NCI-H2081 treated with DMSO at 0.1 percent for 48 hours (cell line): ENCODE measurements at places on chromosomes 1 and 21.
A peak's percentile ranks its signal among the peaks of the same experiment; 100 is the strongest.

- no peak for DNase-seq
Observed at GRCh38 chr1:183912265-183912886, 107.5 kb downstream of the RGL1 start.

- DNase-seq, result no peak
Observed at GRCh38 chr1:35660581-35661473, 19.5 kb upstream of the PSMB2 start.

DNA sequence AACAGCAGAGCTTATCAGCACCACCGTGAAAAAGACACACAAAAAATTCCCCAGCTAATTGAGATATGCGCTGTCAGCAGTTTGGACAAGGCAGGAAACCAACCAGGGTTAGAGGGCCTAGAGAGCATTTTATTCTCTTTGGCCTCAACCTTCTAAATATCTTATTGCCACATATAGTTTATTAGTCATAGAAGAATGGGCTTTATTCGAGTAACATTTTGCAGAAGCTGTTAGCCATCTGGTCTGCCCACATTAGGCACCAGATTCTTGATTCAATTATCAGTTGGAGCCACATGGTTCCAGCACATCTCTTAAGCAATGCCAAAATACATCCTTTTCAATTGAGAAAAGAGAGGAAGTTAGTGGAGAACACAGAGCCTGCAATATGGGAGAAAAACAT lies 109.9 kb upstream of the CXADR start:
- DNase-seq, result no peak

DNA sequence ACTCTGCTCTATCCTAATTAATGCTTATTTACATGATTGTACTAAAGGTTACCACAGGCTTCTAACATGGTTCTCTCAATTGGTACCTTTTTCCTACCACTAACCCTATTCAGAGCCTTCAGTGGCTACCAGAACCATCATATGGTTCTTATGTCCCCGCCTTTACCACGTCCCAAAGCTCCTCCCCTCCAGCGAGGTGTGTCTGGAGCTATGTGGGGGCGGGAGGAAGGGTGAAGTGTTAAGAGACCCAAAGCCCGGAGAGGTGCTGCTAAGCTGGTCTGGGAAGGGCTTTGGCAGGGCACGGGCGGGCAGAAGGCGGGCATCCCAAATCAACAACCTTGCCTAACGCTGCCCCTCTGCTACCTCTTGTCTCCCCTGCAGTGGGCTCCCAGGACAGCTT lies 10.0 kb downstream of the SPATA46 start:
- no peak for DNase-seq

- DNase-seq, result no peak
Observed at GRCh38 chr1:15157524-15158399, 4.2 kb downstream of the TMEM51 start.

GRCh38 chr21:26409735-26410134 lies 163.4 kb downstream of the CYYR1 start:
- no peak for DNase-seq

DNA sequence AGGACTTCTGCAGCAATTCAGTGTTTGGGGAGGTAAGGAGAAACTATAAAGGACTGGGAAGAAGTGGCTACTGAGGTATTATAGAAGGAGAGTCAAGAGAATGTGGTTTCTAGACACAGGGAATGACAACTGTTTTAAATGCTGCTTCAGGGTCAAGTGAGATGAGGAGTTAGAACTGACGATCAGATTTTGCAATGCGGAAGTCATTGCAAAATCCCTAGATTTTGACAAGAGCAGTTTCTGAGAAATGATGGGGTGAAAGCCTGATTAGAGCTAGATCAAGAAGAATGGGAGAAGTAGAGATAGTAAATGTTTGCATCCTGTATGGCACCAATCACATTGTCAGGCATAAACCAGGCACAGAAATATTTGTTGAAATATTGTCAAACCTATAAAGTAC lies 4.7 kb upstream of the TSNAX start:
- DNase-seq, result no peak

GRCh38 chr1:42005530-42005929 lies 86.8 kb upstream of the HIVEP3 start:
- DNase-seq, result no peak

GRCh38 chr1:57281324-57281723 lies 142.5 kb downstream of the DAB1 start:
- no peak for DNase-seq

DNA sequence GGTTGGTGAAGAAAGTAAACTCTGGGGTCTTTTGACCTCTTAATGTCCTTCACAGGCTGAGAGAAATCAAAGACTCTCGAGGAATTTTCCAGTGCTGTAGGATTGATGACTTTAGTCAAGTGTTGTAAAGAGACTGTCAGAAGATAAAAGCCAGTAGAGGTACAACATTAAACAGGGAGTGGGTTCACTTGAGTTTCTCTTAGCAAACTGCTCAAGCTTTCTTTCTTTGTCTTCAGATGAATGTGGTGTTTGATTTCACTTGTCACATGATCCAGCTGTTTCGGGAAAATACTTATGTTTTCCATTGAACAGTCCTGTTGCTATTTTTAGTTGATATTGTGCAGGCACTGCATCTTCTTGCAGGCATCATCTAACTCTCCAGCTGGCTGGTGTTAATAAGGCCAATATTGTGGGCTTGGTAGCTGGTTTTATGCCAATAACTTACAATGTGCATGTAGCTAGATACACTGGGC lies 45.6 kb downstream of the XCL2 start:
- no peak for DNase-seq

GRCh38 chr1:38997901-38998190 lies 6.8 kb downstream of the AKIRIN1 start:
- no peak for DNase-seq

- no peak for DNase-seq
Observed at GRCh38 chr1:218123968-218124367, 161.1 kb upstream of the RRP15 start.

- no peak for DNase-seq
Observed at GRCh38 chr1:207115269-207115668, 11.2 kb downstream of the C4BPA start.

- DNase-seq, result no peak
Observed at GRCh38 chr21:35585155-35585554, 475.2 kb downstream of the SETD4 start.

- DNase-seq, result no peak
Observed at GRCh38 chr1:41294216-41294615, 52.1 kb upstream of the SCMH1 start.

DNA sequence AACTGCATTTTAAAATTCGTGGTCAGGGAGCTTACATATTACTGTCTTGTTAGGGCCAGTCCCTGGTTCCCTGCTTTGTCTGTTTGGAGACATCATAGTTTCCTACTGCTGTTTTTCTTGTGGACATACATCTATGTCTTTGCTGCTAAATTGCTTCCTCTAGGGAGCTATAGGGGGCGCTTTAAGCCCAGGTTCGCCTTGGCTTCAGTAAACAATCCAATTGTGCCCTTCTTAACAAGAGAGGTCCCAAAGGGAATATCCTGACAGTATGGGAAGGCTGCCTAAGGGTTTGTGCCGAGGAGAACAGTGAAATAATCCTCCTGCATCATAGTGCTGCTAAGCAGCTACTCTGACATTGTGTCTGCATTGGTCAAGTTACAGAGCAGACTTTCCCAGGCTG lies 112.5 kb downstream of the USH2A start:
- DNase-seq, result peak; percentile 57

DNA sequence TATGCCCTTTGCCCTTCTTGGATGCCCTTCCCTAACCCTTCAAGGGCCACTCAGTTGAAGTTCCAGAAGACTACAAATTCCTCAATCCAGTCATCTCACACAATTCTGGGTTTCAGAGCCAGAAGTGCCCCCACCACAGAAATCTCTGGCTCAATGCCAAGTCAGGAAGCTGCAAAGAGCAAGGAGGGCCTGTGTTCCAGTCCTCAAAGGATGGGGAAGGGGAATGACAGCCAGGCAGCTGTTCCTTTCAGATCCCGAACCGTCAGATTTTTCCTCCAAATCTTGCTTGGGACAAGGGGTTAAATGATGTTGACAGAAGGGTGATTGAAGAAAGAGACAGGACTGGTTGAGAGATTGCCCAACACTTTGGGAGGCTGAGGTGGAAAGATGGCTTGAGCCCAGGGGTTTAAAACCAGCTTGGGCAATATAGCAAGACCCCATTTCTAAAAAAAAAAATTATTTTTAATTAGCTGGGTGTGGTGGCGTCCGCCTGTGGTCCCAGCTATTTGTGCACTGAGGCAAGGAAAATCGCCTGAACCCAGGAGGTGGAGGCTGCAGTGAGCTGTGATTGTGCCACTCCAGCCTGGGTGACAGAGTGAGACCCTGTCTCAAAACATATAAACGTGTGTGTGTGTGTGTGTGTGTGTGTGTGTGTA lies 716 bp upstream of the HPDL start:
- no peak for DNase-seq

- no peak for DNase-seq
Observed at GRCh38 chr1:238281418-238281817, 390.7 kb upstream of the ZP4 start.

DNA sequence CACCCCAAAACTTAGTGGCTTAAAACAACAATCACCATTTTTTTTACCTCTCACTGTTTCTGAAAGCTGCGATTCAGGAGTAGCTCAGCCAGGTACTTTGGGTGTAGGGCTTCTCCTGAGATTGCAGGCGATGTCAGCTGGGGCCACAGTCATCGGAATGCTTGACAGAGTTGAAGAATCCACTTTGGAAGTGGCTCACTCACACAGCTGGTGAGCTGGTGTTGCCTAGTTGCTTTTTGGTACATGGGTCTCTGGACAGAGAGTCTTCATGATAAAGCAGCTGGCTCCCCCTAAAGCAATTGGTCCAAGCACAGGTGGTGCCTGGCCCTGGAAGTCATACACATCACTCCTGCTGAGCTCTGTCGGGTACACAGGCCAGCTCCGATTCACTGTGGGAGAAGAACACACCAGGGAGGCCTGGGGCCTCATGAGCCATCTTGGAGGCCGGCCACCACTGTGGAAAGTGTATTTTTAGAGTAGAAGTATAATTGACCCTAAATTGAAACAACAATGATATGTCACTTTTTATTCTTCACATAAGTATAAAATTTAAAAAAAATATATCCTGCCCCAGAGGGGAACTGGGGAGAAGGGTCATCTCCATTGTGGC lies 75.2 kb upstream of the GALNT2 start:
- DNase-seq, result no peak

GRCh38 chr1:236351875-236352573 lies 42.1 kb upstream of the EDARADD start:
- no peak for DNase-seq

- DNase-seq, result no peak
Observed at GRCh38 chr1:156291226-156292061, 4.0 kb downstream of the GLMP start.

DNA sequence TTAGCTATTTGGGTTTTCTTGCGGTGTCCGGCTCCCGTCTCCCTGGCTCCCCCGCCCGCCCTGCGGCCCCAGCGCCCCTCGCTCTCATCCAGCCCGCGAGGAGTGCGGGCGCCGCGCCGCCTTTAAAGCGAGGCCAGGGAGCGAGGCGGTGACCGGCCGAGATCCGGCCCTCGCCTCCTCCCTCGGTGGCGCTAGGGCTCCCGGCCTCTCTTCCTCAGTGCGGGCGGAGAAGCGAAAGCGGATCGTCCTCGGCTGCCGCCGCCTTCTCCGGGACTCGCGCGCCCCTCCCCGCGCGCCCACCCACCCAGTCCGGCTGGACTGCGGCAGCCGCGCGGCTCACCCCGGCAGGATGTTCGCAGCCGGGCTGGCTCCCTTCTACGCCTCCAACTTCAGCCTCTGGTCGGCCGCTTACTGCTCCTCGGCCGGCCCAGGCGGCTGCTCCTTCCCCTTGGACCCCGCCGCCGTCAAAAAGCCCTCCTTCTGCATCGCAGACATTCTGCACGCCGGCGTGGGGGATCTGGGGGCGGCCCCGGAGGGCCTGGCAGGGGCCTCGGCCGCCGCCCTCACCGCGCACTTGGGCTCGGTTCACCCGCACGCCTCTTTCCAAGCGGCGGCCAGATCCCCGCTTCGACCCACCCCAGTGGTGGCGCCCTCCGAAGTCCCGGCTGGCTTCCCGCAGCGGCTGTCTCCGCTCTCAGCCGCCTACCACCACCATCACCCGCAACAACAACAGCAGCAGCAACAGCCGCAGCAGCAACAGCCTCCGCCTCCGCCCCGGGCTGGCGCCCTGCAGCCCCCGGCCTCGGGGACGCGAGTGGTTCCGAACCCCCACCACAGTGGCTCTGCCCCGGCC lies 492 bp downstream of the HLX start:
- no peak for DNase-seq

GRCh38 chr1:85947186-85947585 lies 209.4 kb downstream of the COL24A1 start:
- no peak for DNase-seq

DNA sequence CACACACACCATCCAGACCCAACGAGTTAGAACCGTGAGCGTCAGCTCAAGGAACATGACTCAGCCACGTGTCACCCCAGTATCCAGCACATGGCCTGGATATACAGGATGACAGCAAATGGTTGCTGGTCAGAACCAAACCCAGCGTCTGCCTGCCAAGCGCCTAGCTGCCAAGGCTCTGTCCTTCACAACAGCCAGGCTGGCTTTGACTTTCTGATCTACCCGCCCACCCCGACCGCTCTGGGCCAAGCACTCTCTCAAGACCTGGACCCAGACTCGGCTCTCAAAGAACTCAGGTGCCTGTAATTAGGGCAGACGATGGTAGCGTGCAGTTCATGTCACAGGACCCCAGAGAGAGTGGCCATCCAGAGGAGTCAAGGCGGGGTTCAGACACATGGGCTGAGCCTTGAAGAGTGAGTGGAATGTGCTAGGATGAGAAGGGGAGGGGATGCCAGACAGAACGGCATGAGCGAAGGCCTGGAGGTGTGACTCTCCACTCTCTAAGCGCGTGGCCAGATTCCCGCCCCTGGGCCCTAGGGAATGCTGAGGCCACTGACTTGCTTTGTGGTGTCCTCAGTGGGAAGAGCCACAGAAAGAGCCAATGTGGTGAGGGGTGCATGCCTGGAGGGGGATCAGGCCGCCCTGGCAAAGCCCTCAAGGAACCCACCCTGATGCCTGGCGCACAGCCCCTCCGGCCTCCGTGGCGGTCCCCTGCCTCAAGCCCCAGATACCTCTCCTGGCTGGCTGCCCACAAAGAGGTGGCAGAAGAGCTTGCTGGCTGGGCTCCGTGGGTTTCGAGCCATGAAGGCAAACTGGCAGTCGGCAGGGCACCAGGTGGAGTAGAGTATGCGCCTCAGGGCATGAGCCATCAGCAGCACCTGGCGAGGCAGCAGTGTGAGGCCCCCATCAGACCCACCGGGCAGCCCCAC lies 7.0 kb downstream of the SH2D5 start:
- peak; percentile 40 for DNase-seq

- DNase-seq, result no peak
Observed at GRCh38 chr1:177849130-177849529, 120.7 kb downstream of the SEC16B start.
